Activated T-helper 1 cell treated with Interleukin-2 at 50 U/mL for 16 hours (primary cell): ENCODE measurements at places on chromosomes 4 and X.

GRCh38 chr4:145520172-145520571, 38.5 kb downstream of the SMAD1 start:
- DNase-seq = no peak

DNA sequence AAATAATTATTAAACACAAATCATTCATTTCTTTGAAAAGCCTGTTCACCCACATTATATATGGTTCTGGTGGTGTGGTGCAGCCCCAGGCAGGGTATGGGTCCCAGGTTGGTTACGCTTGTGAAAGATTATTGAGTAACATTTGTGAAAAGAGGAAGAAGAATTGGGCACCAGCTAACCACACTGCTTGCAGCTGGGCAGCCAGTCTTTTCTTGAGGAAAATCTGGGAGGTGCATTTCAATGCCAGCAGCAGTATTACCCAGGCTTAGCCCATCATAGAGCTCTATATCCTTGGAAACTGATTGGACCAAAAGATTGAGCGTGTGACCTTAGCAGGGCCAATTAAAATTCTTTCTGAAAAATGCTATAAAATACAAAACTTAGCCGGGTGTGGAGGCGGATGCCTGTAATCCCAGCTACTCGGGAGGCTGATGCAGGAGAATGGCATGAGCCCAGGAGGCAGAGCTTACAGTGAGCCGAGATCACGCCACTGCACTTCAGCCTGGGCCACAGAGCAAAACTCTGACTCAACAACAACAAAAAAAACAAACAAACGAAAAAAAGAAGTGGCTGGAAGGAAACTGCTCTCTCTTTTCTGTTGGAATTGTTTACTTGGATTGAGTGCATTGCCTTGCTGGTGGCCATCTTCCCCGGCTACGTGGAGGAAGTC, 9.7 kb upstream of the PLAC8 start:
- no peak for DNase-seq

- no peak for DNase-seq
Observed at GRCh38 chr4:39565878-39566600, 38.8 kb upstream of the UGDH start.

DNA sequence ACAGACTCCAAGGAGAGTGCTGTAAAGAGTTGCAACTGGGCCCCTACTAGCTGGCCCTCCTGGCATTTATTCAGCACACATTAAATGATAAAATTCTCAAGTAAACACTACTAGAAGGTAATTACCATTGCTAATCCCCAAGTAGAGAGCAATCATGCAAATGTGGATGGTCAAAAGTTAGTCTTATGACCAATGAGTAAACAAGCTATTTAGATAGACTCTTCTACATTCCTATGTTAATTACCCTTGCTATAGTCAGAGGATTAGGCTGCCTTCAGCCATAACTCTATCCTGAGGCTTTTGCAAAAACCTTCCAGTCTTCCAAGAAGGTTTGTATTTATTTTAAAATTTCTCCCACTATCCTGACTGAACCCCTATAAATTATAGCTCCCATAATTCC, 28.3 kb upstream of the HPGD start:
- DNase-seq = no peak

DNA sequence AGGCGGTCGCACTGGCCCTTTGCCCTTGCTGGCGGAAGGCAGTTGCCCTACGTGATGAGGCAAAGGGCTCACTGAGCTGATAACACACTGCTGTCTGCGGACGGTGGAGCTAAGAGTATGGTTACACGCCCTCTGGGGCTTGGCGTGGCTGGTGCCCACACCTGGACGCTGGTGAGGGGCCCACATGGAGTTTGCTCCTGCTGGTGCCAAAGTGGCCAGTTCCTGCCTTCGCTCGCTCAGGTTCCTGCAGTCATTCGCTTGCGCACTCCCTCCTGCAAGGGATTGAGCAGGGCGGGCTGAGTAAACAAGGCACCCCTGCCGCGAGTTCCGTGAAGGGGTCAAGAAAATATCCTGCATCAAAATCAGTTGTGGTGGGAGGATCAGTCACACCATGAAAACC, 18.4 kb downstream of the SPARCL1 start:
- no peak for DNase-seq

DNA sequence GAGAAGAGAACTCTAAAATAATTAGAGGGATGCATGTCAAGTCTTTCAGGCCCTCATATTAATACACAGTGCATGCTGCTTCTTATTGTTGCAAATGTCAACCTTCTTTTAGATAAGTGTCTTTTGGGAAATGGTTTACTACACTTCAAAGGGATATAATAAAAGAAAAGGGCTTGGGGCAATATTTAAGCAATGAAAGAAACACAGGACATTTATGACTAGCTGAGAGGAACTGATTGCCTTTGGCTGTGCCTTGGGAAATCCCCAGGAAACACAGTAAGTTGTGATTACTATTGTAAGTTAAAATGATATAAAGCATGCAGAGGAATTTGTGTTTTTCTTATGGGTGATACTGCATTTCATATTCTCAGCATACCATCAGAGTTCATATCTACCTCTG, 1036.2 kb upstream of the GRID2 start:
- no peak for DNase-seq

DNA sequence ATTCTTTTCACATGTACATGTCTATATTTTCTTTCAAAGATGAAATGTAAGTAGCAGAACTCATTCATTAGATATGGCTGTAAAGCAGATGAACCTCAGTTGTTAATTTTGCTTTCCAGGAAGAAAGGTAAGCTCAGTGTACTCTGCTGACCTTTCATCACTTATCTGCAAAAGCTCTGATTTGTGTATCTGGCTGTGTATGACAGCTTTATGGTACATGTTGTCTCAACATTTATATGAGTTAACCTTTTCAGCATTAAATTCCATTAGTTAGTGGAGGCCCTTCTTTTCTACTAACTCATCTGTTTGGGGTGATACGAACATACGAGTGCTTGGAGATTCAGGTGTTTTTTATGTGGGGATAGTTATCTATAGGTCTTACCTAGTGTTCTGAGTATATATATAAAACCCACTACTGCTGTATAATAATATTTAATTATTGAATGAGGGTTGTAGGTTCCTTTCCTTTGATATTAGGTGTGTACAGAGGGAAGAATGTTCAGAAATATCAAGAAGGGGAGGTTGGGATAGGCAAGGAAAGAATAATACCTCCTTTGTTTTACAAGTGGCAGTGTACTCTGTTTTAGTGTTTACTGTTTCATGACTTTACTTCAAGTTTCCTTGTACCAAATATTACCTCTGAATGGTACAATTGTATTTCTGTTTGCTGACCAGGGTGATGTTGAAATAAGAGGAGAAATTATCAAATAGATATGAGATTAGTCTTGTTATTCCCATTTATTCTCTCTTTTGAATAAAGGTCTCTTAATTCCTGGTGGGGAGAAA, 395.5 kb downstream of the ARHGAP24 start:
- no peak for DNase-seq

GRCh38 chrX:47145395-47146120, 537 bp downstream of the RBM10 start:
- DNase-seq = no peak

- DNase-seq = no peak
Observed at GRCh38 chrX:103453655-103454054, 65.6 kb downstream of the RAB40A start.

DNA sequence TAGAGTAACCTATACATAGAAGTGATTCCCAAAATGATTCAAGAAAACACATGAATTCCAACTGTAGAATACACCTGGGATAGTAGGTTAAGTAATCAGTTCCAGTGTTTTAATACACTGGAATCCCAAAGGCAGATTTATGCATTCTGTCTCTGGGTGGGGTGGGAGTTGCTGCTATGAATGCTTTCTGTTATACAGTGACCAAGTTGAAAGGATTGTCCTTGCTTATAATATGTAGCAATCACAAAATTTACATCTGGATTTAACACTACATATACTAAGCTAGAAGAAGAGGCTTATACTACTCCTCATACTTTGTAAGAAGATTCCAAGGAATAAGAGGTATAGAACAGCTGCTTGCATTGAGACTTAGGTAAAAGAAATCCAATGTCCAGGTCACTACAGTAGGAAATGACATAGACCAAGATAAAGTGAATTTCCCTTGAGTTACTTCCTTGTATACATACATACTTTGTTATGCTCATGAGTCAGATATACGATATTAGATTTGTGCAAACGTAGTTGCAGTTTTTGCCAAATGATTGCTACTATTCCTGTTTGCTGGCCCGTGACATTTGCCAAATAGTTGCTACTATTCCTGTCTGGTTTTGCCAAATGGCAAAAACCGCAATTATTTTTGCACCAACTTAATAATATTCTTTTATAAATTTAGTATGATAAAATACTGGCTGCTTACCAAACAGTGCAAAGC, 210.5 kb upstream of the DIAPH2 start:
- no peak for DNase-seq

- DNase-seq = no peak
Observed at GRCh38 chrX:48573690-48574269, 504 bp upstream of the RBM3 start.

GRCh38 chr4:120617171-120617570, 305.4 kb downstream of the PRDM5 start:
- no peak for DNase-seq

GRCh38 chrX:48474127-48474526, 1.9 kb upstream of the FTSJ1 start:
- DNase-seq = no peak

- DNase-seq = no peak
Observed at GRCh38 chrX:1928805-1929204, 313.9 kb downstream of the ASMT start.

GRCh38 chrX:153519569-153520286, 2.3 kb downstream of the ATP2B3 start:
- DNase-seq = no peak
